Right ventricle myocardium inferior (tissue), 1 donor: ENCODE measurements at places on chromosomes 6 and 20.
A peak's percentile ranks its signal among the peaks of the same experiment; 100 is the strongest.

DNA sequence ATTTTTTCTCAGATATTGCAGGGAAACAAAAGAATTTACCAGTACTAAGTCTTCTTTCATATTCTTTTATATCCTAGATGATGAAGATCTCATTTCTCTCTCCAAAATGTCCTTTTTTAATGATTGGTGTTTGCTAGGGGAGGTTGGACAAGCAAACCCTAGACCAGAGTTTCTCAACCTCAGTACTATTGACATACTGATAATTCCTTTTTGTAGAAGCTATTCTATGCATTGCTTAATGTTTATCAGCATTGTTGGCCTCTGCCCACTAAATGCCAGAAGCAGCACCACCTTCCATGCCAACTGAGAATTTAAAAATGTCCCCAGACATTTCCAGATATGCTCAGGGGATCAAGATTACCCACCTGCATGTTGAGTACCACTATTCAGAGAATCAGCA lies 14.4 kb upstream of the TFAP2B start:
- DNase-seq = no peak

- no peak for DNase-seq
Observed at GRCh38 chr6:137226697-137227096, 7.5 kb upstream of the IFNGR1 start.

- DNase-seq = no peak
Observed at GRCh38 chr20:10376270-10377075, 57.5 kb downstream of the MKKS start.

DNA sequence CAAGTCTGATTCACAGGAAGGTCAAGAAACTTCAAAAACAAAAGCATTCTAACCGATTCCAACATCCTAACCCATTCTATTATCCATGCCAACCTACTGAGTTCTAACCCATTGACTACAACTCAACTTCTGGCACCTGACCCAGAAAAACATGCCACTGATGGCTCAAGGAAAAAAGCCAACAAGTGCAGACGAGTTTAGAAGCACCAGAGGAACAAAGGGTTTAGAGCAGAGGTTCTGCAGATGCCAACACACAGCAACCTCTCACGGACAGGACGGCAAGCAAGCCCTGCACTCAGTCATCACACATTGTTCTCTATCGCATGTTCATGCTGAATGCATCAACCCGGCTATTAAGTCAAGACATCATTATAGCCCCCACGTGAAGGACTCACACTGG lies 25.2 kb upstream of the MC3R start:
- no peak for DNase-seq

GRCh38 chr20:43376831-43377230 lies 80.9 kb upstream of the SRSF6 start:
- no peak for DNase-seq

DNA sequence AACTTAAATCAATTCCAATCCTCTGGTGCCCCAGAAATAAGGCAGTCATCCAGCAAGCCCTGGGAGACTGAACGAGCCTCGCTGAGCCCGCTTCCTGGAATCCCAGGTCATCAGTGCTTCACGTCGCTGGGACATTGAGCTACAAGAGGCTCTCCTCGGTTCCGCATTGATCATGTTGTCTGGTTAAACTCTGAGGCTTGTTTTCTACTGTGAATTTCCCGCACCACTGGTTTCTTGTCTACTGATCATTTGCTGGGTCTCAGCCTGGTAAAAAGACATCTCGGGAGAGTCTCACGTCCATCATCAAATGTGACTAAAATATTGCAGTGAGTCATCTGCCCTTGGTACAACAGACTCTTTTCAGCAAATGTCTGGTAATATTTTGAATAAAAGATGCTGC lies 569.2 kb downstream of the QKI start:
- peak; percentile 60 for DNase-seq

DNA sequence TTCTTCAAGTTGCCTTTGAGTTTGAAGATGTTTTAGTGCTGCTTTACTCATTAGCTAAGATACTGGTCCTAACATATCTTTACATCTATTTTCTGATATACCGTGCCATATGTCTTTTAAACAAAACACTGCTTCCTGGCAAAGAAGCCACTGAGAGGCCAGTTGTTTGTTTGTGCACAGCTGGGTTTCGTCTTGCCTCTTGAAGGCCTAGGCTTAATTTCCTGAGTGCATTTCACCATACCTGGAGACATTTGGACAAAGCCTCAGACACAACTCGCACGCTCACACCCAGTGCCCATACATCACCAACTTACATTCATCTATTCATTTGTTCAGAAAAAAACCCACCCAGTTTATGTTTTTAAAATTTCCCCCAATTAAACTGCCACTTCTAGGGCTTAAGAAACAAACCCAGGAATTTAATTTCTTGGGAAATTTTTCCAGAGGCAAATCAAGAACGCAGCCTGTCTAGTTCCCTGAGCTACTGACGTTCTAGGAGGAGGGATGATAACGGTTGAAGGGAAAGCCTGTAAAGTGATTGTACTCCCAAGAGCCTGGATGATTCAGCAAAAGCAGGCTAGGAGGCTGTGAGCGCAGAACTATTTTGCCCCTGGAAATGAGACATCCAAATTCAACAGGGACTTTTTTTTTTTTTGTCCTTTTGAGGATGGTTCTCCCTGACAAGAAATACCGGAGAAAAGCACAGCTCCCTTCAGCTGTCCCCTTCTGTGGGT lies 77.7 kb downstream of the OLIG3 start:
- DNase-seq = no peak

GRCh38 chr20:9742821-9743220 lies 96.1 kb downstream of the PAK5 start:
- DNase-seq = no peak
